CD4-positive, alpha-beta T cell treated with Interleukin-6 for 4 hours (primary cell): ENCODE measurements at places on chromosomes 11 and 22.
A peak's percentile ranks its signal among the peaks of the same experiment; 100 is the strongest.

DNA sequence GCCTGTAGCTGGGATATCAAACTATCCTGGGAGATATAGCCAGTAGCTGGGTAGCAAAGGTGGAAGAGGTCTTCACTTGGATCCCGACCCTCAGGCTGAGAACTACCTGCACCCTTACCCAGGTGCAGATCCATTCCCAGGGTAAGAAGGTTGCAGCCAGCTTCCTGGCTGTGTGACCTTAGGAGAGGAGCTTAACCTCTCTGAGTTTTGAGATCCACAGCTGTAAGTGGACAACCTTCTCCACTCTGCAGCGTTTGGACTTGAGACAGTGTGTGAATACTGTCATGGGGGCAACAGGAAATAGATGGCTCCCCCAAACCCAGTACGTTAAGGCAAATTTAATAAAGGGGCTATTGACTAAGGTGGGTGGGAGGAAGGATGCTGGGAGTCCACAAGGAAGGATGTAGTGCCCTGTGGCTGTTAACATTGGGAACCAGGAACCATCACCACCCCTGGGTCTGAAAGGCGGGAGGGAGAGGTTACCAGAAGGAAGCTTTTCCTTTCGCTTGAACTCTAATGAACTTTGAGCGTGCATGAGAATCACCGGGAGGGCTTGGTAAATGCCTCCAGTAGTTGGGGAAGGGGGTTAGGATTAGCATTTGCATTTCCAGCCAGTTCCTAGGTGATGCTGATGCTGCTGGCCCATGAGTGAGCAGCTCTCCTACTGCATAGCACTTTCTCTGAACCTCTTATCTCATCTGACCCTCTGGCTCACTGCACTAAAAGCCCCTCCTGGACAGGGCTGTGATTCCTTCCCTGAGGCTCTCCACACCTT is 24.4 kb downstream of the SGSM1 start:
- no peak for DNase-seq

DNA sequence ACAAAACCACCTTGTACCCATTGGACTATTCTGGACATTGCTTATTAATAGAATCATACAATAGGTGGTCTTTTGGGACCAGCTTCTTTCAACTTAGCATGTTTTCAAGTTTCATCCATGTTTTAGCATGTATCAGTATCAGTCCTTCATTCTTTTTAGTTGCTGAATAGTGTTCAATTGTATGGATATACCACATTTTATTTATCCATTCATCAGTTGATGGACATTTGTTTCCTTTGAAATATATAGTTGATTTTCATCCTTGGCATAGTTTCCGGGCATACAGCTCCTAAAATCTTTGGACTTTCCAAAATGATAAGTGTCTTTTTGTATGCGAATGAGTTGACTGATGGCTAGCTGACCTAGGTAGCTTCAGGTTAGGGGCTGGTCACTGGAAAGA is 12.2 kb downstream of the PPP6R3 start:
- no peak for DNase-seq

- DNase-seq = no peak
Measured at GRCh38 chr11:7196396-7197146, 55.1 kb upstream of the SYT9 start.

DNA sequence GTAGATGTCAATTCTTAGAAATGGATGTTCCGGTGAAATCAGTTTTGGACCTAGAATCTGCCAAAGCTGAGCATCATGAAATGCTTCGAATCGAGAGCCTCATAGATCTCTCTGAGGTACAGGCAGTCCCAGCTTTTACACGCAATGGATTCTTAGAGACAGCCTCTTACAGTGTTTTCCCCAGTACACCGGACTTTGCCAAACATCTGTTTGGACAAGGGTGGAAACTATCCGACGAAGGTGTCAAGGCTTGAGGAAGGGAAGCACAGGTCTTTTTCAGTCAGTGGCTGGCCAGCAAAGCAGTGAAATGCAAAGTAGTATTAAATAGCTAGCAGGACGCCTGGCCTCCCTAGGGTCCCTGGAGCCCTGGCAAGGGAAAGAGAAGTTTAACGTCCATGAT is 4.9 kb downstream of the GRK3 start:
- no peak for DNase-seq

DNA sequence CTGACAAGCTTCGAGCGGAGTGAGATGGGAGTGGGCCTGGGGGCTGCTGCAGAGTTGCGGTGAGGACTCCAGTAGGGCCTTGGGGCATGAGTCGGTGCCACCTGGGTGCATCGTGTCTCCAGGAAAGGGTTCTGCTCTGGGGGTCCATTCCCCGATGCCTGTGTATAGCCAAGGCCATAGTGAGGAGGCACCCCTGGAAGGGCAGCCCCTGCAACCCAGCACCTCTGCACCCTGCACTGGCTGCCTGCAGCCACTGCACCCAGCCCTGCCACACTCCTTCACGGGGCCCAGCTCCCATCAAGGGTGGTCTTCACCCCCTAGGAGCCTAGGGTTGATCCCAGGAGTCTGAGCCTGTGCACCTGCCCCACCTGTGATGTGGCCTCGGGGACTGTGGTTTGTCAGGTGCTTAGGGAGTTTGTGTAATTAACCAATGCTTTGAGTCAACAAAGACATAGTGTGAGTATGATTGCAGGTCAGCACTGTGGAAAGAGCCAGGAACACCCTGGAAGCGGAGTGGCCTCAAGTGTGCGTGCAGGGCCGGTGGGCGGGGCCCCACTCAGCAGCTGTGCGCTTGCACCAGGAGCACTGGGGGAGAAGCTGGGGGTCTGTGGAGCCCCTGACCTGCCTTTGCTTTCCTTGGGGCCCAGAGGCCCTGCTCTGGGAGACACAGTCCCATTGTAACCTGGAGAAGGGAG is 1299.3 kb downstream of the BRD1 start:
- DNase-seq = no peak

DNA sequence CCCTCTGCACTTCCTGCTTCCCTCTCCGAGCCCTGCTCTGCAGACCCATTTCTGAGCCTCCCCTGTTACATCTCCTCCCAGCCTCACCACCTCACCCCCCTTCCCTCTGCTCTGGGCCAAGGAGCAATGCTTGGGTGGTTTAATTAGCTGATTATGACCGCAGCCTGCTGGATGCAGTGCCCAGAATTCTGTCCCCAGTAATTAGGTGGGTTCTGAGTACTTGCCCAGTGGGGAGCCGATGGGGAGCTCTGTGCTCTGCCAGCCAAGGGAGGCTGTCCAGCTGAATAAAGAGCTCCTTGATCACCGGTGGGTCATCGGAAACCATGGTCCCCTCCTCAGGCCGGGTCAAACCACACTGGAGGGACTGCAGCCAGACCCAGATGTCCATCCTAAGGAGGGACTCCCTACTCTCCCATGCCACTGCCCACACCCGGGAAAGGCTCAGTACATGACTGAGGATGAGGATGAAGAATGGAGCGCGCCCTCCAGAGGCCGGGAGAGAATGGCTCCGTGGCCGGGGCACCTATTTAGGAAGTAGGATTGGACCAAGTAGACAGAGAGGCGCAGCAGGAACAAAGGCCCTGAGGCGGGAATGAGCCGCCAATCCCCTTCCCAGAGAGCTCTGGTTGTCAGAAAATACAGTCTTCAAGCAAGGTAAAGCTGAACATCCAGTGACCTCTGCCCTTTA is 9.1 kb downstream of the ARRB1 start:
- DNase-seq = no peak

DNA sequence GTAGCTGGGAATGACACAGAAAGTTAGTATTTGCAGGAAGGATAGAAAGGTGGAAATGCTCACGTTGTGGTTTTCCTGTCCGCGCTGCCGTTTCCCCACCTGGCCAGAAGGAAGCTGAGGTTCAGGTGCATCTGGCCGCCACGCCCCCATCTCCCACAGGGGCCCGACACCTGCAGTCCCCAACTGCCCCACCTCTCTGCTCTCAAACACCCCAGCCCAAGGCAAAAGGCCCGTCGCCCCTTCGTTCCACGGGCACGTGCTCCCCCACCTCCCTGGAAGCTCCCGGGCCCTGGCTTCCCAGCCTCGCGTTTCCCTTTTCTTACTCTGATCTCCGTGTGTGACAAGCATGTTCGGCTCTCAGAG is 985.1 kb downstream of the BRD1 start:
- DNase-seq = no peak

DNA sequence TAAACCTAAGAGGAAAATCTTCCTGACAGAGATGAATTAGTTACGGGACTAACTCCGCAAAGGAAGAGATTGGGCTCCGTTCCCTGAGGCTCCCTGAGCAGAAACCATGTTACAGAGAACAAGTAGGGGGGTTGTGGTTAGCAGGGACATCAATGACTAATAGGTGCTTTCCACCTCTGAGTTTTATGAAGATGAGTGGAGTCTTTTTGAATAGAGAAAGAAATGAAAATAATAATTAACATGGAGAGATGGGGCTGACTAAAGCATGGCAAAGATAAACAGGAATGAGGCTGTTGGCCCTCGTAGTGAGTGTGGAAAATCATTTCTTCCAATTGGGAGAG is 47.5 kb upstream of the PICALM start:
- peak; percentile 32 for DNase-seq

- no peak for DNase-seq
Measured at GRCh38 chr22:44894782-44895181, 115.0 kb downstream of the PHF21B start.

DNA sequence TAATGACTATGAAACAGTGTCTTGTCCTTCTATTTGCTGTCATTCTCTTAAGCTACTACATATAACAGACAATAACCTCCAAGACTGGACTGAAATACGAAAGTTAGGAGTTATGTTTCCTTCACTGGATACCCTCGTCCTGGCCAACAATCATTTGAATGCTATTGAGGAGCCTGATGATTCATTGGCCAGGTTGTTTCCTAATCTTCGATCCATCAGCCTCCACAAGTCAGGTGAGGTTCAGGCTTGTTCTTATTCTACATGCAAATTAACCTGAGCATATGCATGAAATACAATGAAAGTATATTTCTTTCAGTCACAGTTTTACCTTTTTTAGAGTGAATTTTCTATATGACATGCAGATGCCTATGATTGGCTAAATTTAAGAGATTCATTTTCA is 31.2 kb downstream of the TBCEL start:
- DNase-seq = no peak

- no peak for DNase-seq
Measured at GRCh38 chr11:32259641-32260081, 168.8 kb downstream of the RCN1 start.

- no peak for DNase-seq
Measured at GRCh38 chr11:128455766-128456165, 131.6 kb downstream of the ETS1 start.

- DNase-seq = no peak
Measured at GRCh38 chr22:50061141-50061823, 3.2 kb upstream of the TTLL8 start.

DNA sequence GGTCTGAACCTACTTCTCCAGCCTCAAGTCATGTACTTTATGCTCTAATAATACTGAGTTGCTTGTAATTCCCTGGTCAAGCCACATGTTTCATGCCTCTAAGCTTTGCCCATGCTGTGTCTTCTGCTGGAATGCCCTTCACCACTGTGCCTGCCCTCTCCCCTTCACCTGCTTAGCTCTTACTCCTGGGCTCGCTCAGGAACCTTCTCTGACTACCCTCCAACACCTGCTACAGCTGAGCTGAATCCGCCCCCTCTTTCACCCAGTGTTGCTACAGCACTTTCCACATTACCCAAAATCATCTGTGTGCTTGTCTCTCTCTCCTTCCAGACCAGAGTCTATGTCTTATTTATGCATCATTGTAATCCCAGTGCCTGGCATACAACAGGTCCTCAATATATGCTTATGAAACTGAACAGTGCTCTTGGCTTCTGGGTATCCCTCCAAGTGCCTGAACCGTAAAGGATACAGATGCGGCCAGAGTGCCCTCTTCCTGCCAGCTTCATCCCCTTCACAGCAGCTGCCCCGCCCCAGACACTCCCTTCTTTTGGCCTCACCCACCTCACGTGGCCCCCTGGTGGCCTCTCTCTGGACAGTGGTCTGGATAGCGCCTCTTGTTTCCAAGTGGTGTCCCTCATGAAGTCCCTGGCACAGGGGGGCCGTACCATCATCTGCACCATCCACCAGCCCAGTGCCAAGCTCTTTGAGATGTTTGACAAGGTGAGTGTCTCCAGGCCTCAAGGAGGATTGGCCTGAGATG is 7.1 kb downstream of the ABCG4 start:
- DNase-seq = peak; percentile 24

DNA sequence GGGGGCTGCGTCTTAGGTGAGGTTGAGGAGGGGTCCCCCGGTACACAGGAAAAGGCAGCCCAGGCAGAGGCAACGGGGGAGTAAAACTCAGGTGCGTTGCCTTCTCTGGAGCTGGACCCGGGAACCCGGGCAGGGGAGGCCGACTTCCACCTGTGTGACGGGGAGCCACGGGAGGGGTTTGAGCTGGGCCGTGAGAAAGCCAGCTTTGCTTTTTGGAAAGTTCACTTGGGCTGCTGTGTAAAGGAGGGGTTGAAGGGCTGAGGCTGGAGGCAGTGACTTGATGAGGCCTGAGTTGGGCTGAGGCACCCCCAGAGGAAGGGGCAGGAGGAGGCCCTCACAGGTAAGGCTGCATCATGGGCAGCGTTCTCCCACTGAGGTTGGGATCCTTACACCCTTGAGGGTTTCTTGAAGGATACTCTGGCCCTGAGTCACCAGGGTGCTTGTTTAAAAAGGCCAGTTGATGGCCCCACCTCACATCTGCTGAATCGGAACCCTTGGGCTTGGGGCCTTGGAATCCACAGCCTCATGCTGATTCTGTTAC is 47.2 kb downstream of the CHRDL2 start:
- DNase-seq = no peak

DNA sequence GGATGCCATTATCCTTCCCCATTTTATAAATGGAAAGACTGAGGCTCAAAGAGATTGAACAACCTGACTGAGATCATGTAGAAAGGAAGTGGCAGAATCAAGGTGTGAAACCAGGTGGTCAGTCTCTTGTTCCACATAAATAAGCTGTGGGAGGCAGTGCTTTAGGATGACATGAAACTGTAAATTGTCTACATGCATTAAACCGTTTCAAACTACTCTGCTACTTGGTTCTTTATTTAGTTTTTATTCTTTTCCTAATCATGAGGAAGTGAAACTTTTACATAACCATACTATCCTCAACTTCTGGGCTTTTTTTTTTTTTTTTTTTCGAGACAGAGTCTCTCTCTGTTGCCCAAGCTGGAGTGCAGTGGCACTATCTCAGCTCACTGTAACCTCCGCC is 34.9 kb downstream of the CADM1 start:
- no peak for DNase-seq

DNA sequence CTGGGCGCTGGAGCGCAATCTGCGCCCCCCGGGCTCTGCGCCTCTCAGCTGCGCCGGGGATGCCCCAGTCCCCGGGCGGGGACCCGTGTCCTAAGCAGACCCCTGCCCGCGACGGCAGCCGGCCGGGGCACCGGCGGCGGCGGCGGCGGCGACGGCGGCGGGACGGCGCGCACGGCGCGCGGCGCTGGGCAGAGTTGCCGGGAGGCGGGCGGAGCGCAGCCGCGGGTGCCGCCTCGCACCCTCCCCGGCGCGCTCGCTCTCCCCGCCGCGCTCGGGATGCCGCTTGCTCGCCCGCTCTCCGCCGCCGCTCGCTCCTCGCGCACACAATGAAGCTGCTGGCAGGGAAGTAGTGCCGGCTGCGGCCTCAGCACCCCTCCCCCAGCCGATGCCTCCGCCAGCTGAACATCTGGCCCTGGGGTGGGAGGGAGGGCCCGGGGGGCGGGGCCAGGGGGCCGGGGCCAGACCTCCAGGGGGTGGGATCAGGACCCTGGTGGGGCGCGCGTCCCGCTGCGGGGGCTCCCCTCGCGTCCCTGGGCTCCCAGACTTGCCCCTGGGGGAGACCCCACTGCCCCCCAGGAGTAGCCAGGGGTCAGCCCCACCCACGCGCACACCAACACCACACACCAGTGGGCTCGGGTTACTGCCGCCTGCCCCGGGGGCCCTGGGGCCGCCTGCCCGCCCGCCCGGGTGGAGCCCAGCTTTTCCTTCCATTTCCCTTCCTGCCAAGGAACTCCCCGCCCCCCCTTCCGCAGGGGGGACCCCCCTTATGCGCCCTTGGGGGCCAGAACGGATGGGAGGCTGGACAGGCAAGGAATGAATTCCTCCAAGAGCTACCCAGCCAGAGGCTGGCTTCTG is at the start of gene RCOR2:
Gene RCOR2 (minus strand): TSS at position 328 of the 855 bp plus-strand sequence. CDS start 708 bp downstream, outside the sequence.
- DNase-seq = peak; percentile 73
